ENCODE measurements at places on chromosomes 5 and 9.

DNA sequence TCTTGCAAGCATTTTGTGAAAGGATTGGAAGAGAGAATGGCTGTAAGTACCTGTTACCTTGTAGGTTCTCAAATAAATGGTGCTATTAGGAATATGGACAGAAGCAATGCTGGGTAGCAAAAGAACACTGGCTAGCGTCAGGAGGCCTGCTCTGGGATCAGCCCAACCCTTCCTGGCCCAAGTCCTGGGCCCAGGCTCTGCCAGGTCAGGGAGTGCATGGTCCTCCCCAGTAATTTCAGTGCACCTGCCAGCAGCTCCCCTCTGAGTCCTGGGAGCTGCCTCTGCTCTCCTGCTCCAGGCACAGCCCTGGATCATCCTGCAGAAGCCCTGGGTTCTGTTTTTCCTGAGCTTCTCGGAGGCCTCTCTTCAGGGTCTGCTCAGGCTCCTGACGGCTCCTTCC, 89.5 kb upstream of the ARAP3 start:
- no peak for DNase-seq

- no peak for DNase-seq
These were observed 120.7 kb downstream of the PCSK1 start for GRCh38 chr5:96312383-96312782.

DNA sequence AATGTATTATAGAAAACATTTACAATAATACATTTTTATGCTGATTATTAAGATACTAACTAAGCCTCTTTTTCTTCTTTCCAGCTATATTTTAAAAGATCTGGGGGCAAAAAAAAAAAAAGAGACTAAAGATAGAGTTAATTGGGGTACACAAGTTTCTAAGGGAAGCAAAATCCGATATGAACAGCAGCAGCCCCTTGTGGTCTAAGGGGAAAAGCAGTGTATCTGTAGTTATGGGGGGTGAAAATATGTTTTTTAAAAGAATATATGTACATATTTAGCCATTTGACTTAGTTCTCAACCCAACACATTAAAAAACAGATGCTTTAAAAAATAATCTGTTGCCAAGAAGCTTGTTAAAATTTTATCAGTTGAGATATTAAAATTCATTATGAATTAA, 134.3 kb upstream of the POU5F2 start:
- DNase-seq: no peak

DNA sequence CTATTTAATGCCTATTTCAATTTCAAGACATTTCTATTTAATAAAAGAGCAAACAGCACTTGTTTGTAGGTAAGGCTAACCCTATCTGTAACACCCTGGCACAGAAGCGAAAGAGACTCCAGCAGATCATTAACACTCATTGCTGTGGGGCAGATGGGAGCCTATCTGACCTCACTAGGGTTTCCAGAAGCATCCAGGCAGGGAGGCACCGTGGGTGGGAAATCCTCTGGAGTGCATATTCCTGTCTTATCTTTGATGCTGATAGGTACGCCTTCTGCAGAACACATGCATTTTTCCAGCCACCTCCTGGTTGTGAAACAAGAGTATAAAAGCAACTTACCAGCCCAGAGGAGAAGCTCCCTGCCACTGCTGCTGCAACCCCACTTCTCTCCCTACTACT, 233.7 kb downstream of the GLIS3 start:
- no peak for DNase-seq

DNA sequence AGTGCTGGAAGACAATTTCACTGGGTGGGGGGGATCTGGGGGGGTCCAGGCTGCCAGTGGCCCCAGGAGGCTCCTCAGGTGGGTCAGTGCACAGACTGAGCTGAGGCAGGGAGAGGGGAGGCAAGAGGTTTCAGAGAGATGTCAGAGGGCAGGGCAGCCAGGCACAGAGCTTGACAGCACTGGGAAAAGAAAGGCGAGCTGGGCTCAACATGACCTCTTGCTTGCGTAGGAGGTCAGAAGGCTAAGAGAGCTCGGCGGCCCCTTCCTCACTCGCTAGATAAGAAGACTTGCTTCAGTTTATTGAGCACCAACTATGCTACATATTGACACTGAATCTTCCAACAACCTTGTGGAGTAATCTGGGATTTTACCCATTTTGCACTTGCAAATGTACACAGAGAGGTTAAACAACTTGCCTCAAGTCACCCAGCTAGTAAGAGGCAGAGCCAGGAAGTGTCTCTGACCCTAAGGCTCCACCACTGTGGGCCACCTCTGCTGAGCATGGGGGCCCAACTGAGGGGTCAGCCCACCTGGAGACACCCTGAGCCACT, 3.5 kb downstream of the PDLIM7 start:
- DNase-seq: no peak

Data from SW480 (cell line).